Pulmonary artery endothelial cell (primary cell): ENCODE measurements at places on chromosomes 7 and 10.

GRCh38 chr7:81714306-81714705 is 55.5 kb downstream of the HGF start:
- no peak for DNase-seq

DNA sequence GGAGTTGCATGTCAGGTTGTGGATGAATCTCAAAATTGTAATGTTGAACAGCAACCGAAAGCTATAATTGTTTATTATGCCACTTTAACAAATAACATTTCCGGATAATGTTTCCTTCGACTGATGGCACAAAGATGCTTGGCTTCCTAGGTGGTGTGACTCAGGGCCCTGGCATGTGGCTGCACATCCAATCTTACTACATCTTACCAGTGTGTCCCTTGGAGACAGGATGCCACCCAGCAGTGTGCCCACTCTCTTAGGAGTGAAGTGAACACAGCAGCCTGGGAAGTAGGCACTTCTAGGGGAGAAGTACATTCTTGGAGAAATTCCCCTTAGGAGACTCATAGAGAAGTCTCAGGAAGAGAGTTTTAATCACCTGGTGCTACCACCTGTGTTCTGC is 33.0 kb upstream of the GPR26 start:
- DNase-seq: no peak

- no peak for DNase-seq
These were observed 85.0 kb downstream of the MPP7 start for GRCh38 chr10:28217848-28218247.

DNA sequence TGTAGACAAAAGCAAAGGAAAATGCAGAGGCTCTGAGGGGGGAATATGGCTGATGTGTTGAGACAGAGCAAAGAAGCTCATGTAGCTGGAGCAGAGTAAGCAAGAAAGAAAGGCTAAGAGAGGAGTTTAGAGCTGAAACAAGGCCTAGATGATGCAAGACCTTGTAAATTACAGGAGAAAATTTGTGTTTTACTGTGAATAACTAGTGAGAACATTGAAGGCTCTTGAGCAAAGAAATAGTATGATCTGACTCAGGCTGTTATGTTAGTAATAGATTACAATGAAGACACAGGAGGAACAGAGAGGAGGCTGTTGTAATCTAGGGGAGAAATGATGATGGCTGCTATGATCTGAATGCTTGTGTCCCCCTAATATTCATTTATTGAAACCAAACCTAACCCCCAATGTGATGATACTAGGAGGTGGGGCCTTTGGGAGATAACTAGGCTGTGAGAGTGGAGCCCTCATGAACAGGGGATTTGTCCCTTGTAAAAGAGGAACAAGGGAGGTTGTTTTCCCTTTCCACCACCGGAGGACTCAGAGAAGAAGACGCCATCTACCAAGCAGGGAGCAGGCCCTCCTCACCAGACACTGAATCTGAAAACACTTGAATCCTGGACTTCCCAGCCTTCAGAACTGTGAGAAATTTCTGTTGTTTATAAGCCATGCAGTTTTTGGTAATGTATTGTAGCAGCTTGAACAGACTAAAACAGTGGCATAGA is 394.9 kb downstream of the HTR7 start:
- DNase-seq: no peak

DNA sequence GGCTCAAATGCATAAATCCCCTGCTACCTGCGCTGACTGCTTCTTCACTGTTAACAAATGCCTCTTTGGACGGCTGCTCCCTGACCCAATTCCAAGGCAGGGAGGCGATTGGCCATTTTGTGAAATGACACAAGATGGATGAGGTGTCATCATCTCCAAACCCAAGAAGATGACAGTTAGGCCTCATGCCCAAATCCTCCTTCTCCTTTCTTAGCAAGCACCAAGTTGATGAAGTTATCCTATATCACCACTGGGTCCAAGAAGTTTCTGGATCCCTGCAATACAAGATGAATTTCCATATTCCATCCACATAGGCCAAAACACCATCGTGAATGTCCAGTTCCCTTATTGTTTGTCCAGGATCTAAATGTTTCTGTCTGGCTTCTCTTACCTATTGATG is 98.5 kb upstream of the RAB11FIP2 start:
- no peak for DNase-seq

- no peak for DNase-seq
These were observed 161.0 kb downstream of the GRID1 start for GRCh38 chr10:86205306-86206239.

GRCh38 chr7:26090927-26091519 is 61.0 kb upstream of the NFE2L3 start:
- DNase-seq: peak; percentile 30

- DNase-seq: no peak
These were observed 98.0 kb downstream of the GRB10 start for GRCh38 chr7:50684713-50685075.
